ENCODE measurements at places on chromosomes 3 and 15.

GRCh38 chr3:50370594-50370993 lies 11.3 kb upstream of the TMEM115 start:
- no peak for DNase-seq

DNA sequence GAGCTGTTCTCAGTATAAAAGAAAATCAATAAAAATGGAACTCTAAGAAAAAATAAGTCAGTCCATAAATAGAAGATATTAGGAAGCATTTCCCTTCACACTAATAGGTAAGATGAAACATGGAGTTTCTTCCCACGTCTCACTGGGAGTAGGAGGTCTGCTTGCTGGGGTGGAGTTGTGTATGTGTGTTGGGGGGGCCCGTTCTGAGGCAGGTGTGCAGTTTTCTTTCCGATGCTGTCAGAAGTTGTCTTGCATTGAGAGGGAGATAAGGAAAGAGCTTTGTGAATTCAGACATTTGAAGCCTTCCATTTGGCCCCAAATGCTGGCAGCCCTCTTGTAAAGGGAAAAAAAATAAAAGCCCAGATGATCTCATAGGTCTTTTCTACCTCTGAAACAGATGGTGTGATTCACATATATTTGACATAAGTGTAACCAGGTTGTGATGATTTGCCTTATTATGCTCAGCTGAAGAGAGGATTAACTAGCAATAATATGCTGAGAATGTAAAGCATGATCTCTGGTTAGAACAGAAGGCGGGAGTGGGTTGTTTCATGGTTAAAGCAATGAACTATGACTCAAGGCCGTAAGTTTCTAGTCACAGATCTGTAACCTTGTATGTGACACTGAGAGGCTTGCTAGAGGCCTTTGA lies 8.8 kb downstream of the RASGRP1 start:
- DNase-seq: no peak

DNA sequence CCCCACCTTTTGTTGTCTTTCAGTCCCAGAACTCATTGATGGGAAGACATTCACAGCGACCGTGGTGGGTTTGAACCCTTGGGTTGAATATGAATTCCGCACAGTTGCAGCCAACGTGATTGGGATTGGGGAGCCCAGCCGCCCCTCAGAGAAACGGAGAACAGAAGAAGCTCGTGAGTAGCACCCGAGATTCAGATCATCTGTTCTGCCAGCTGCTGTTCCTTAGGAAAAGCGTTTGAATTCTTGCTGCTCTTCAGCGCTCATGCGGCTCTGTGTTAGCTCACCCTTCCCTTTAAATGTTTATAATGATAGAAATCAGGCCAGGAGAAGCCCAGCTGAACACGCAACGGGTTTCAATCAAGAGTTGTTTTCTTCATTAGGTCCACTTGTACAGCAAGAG lies 73.0 kb downstream of the IL5RA start:
- no peak for DNase-seq

GRCh38 chr15:88661761-88662556 lies 23.1 kb downstream of the ISG20 start:
- no peak for DNase-seq

DNA sequence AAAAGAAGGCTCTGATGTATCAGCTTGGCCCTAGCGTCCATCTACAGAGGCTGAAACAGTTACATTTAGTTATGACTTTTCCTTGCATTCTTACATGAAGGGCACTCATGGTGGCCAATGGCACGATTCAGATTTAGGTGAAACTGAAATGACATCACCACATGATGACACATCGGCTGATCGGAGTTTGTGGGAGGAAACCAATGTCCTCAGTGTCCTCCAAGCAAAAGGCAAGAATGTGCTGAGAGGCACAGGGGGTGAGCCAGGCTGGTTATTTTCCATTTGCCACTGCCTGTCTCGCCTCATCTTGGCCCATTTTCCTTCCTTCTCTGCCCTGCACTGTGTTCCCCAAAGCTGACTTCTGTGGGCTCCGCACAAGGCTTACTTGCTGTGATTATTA lies 34.4 kb downstream of the TARS3 start:
- DNase-seq: no peak

DNA sequence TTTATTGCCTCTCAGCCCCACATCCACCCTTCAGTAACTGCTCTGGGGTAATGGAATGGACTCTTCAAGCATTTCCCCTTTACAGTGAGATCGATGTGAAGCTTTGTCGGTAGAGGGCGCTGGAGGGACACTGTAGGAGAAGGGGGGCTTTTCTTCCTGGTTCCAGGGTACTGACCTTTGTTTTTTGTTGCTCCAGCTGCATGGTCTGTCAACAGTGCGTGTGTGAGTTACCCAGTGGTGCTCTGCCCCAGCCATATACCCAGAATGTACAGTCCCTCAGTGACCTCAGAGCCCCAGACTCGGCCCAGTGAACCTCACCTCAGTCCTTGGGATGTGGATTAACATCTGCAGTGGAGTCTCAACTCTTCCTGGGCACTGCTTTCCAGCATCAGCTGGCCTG lies 180.3 kb upstream of the TSC22D2 start:
- DNase-seq: peak; percentile 16

GRCh38 chr3:8945890-8946600 lies 17.2 kb downstream of the RAD18 start:
- no peak for DNase-seq

DNA sequence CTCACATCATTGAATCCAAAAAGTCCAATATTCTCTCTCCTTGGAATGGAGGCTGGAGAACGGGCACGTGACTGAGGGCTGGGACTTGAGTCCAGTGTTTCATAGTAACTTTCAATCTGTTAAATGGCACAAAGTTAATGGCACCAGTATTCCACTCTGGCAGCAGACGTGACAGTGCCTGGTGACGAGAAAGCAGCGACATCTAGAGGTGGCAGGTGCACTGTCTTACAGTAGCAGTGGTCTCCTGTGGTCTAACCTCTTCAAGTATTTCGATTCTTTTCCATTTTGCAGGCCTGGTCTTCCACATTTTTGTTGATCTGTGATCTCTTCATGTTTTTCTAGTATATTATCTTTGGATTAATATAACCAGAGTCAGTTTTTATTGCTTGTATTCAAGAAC lies 107.1 kb downstream of the OXSM start:
- no peak for DNase-seq

DNA sequence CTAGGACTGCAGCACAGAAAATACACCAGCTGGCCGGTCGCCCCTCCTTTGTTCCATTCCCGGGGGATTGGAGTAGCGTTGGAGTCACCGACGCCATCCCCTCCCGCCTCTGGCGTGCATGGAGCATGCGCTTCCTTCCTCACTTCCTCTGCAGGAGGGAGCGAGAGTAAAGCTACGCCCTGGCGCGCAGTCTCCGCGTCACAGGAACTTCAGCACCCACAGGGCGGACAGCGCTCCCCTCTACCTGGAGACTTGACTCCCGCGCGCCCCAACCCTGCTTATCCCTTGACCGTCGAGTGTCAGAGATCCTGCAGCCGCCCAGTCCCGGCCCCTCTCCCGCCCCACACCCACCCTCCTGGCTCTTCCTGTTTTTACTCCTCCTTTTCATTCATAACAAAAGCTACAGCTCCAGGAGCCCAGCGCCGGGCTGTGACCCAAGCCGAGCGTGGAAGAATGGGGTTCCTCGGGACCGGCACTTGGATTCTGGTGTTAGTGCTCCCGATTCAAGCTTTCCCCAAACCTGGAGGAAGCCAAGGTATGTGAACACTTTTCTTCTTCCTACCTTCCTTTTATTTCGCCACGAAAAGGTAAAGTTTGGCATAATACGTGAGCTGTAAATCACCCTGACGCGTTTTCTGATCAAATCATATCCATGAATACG lies at the start of gene SCG3:
TSS of gene SCG3 (plus strand) at position 201 of the 661 bp plus-strand sequence. CDS start at position 454, 253 bp downstream.
- DNase-seq: peak; percentile 40

DNA sequence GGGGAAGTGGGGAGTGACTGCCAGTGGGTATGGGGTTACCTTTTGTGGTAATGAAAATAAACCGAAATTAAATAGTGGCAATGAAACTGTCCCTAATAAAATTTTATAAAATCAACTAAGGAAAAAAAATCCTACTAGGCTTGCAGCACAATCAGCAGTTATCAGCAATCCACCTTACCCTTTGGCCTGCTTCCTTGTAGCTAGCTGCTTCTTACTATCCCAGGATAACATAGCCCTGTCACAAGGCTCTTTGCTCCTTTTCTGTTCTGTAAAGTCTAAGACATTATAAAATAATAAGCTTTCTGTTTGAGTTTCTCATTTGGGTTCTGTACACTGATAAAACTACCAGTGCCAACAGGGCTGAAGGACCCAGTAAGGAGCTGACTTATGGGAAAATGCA lies 23.0 kb upstream of the CTXND1 start:
- DNase-seq: no peak

DNA sequence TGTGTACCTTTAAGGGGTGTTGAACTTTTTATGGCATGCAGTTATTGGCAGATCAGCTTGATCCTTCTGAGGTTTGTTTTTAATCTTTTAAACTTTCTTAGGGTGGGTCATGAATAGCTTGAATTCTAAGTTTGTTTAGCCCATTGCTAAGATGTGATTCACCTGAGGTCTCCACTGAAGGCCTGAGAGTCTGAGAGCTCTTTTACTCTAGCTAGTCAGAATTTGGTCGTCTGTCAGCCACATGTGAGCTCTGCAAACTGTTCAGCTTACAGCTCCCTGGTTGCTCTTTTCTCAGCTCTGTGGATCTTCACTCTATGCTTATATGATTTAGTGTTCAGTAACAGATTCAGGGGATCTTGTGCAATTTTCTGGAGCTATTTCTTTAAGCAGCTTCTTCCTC lies 161.3 kb downstream of the ABHD5 start:
- no peak for DNase-seq

DNA sequence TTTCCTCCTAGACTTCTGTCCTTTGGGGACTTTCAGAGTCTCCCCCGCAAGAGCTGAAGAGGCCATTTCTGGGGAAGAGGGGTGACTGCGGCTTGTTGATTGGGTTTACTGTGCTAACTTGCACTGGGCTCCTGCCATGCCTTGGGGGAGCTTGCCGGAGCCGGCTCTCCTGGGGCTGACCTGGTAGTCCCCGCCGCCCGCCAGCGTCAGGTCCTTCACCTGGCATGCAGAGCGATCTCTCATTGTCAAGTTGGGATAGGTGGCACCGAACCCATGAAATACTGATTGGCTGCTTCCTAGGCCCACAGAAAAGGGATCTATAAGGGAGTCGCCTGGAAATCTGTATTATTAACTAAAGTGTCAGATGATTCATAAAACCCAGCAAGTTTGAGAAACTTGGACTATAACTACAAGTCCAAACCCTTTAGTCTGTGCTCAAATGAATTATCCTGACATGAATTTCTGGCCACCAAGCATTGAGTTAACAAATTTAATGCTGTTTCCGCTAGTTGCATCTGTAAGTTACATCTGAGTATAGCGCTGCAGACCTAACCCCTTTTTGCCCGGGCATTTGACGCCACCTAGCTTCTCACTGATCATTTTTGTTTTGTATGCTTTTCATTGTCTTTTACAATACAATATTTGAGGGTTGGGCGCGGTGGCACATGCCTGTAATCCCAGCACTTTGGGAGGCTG lies 607 bp upstream of the IMP3 start:
- peak; percentile 73 for DNase-seq

DNA sequence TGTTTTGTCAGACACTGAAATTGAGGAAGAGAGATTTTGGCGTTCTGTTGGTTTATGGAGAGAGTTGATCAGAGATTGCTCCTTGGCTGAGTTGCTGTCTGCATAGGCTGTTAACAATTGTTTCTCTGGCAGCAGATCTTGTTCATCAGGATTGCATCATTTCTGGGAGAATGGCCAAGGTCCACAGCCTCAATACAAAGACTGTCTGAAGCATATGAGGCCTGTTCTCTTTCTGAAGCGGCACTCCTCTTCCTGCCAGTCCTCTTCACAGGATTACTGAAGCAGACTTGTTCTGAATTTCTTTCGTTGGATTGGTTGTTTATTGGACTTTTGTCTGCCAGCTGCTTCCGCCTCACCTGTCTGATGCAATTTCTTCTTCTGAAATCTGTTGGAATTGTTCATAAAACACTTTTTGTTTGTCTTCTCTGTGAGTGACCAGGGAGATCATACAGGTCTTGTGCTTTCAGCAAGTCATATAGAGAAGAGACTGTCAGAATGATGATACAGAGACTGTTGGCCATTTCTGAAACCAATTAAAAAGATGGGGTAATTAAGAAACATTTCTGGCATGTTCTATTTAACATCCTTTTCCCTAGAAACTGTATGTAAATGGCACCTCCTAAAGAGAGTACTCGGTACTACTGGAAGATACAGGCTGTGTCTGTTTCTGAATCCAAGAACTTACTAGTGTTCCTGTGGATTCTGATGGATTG lies 25.5 kb downstream of the SETD5 start:
- DNase-seq: peak; percentile 56

- no peak for DNase-seq
These were observed 8.8 kb downstream of the VIPR1 start for GRCh38 chr3:42511201-42511600.

DNA sequence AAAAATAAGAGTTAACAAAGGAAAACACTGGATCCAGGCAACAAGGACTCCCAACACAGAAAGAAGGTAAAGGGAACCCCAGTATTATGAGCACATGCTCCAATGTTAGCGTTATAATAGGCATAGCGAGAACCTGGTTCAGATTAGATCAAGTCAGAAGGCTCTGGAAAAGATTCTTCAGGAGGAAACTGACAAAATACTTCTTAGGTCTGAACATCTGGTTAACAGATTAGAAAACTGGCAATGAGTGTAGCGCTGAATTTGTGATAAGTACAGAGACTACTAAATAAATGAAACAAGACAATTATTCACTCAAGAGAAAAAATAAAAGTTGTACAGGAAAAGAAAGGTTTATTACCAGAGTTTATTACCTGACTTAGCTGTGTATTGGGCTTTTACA lies 146.1 kb downstream of the DPH6 start:
- no peak for DNase-seq
